SHP77 treated with DMSO at 0.1 percent for 48 hours (cell line): ENCODE measurements at places on chromosomes 4 and X.

DNA sequence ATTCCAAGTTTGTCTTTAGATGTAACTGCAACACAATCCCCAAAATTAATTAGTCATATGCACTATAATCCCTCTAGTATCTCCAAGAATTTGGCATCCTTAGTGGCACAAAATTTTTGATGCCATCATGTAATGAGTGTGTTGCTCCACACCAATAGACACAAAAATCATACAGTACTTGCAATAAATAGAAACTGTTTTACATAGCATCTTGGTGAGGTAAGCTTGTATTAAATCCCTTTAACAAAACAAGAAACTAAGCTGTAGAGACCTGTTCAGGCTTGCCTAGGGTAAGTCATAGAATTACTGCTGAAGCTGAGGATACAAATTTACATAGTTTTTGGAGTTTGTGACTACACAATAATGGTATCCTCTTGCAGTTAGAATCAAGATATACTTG is 64.5 kb upstream of the PRSS12 start:
- no peak for DNase-seq

- no peak for DNase-seq
These were observed 123.2 kb downstream of the BMPR1B start for GRCh38 chr4:94880956-94881355.

- DNase-seq = no peak
These were observed 911.2 kb downstream of the FSTL5 start for GRCh38 chr4:161252520-161253141.

DNA sequence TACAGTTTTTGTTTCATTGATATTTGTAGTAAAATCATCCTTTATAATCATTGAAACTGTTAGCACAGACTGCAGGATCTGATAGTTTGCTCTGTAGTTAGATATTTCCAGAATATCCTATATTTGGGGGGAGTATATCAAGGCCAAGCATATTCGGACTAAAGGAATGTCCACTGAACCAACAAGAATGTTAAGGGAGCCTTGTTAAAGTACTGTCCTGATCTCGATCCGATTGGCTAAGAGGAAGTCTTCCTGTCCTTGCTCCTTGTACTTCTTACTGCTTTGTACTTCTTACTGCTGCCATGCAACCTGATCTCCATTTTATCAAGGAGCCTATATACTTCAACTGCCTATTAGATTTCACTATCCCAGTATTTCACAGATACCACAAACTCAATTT is 449.3 kb downstream of the RPA4 start:
- no peak for DNase-seq

DNA sequence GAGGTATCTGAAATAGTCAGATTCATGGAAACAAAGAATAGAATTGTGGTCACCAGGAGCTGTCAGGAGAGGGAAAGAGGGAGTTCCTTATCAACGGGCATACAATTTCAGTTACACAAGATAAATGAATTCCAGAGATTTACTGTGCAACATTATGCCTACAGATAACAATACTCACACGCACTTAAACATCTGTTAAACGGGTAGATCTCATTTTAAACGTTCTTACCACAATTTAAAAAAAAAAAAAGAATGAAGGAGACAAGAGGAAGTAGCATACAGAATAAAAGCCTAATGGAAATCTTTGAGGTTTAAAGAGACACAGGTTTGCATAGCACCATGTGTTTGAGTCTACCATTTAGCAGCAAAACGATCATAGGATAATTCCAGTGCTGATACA is 298.0 kb downstream of the DKK2 start:
- DNase-seq = no peak

- DNase-seq = no peak
These were observed 2.9 kb upstream of the CYBB start for GRCh38 chrX:37776987-37777325.

GRCh38 chr4:119110121-119110520 is 25.5 kb upstream of the MYOZ2 start:
- no peak for DNase-seq

- DNase-seq = no peak
These were observed 218.8 kb downstream of the MGST2 start for GRCh38 chr4:139884438-139884837.

GRCh38 chrX:1246816-1247215 is 21.8 kb upstream of the CSF2RA start:
- DNase-seq = no peak

DNA sequence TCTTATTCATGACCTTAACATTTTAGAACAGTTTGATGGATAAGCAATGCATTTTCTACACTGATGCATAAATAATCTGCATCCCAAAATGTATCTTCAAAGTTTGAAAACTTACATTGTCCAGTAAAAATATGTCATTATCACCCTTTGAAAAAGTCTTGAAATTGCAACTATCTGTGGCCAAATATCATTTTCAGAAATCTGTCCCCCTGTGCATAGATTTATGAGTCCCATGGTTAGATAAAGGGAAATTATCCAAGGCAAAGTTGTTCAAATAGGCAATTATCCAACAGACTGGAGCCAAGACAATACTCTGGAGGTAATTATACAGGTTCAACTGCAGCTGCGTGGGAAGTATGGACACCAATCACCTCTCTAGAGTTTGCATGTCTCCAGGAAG is 182.5 kb upstream of the INTU start:
- no peak for DNase-seq
